ENCODE measurements at places on chromosomes 1 and 21. TPM values are rescaled to one million over a fixed set of nuclear protein-coding genes. Genes with fewer than 3 reads are reported as not detected.

DNA sequence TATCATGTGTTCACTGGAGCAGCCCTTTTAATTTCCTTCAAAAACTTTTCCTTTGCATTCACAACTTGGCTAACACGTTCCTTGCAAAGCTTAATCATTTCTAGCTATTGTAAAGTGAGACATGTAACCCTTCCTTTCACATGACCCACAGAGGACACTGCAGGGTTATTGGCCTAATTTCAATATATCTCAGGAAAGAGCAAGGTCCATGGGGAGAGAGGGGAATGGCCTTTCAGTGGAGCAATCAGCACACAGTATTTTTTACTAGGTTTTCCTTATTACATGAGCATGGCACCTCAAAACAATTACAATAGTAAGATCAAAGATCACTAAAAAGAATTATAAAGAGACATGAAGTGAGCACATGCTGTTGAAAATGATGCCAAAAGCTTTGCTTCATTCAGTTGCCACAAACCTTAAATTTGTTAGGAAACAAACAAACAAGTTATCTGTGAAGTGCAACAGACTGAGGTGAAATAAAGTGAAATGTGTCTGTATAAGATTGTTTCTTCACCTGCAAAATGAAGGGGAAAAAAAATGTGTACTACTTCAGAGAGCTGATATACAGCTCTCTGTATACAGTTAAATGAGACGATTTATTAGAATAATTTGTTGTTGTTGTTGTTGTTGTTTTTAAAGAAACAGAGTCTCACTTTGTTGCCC, 61.5 kb downstream of the EIF4G3 start:
- peaks cover 3% of the 10 kb centered on the region for H3K36me3 ChIP-seq
- peaks cover 1% of the 10 kb centered on the region for H3K4me1 ChIP-seq
- no peak for DNase-seq
- no peaks in the 10 kb centered on the region for H3K27me3 ChIP-seq
- no peak overlapping the region for H3K27ac ChIP-seq
- no peak overlapping the region for H3K4me3 ChIP-seq

DNA sequence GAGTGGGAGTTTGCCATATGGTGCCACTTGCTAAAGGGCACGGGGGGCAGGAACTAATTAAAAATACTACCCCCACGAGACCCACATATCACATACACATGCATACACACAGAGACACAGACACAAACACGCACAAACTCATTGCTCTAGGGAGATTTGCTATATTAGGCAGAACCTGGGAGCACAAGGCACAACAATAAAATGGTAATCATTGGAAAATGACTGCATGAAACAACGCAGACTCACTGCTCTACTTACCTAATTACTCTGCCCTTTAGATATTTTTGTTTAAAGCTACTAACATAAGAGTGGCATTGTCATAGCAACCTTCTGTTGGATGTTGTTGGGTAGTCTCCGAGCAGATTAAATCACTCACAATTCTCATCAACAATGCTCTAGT, 20.3 kb upstream of the RGS4 start:
- no peaks in the 10 kb centered on the region for H3K36me3 ChIP-seq
- peaks cover 3% of the 10 kb centered on the region for H3K27me3 ChIP-seq
- DNase-seq, result no peak
- H3K4me3 ChIP-seq, result no peak overlapping the region

- no peak overlapping the region for H3K4me3 ChIP-seq
- no peak overlapping the region for H3K27ac ChIP-seq
- peaks cover 4% of the 10 kb centered on the region for H3K4me1 ChIP-seq
These were observed 62.5 kb downstream of the UBIAD1 start for GRCh38 chr1:11335417-11336056.

GRCh38 chr1:201113451-201114244, 1.4 kb upstream of the CACNA1S start:
- DNase-seq, result no peak
- H3K27ac ChIP-seq, result peak overlapping the region; percentile 58
- H3K4me3 ChIP-seq, result peak overlapping the region; percentile 89
- peaks cover 21% of the 10 kb centered on the region for H3K27me3 ChIP-seq
- peaks cover 2% of the 10 kb centered on the region for H3K4me1 ChIP-seq
- H3K36me3 ChIP-seq, result no peaks in the 10 kb centered on the region

DNA sequence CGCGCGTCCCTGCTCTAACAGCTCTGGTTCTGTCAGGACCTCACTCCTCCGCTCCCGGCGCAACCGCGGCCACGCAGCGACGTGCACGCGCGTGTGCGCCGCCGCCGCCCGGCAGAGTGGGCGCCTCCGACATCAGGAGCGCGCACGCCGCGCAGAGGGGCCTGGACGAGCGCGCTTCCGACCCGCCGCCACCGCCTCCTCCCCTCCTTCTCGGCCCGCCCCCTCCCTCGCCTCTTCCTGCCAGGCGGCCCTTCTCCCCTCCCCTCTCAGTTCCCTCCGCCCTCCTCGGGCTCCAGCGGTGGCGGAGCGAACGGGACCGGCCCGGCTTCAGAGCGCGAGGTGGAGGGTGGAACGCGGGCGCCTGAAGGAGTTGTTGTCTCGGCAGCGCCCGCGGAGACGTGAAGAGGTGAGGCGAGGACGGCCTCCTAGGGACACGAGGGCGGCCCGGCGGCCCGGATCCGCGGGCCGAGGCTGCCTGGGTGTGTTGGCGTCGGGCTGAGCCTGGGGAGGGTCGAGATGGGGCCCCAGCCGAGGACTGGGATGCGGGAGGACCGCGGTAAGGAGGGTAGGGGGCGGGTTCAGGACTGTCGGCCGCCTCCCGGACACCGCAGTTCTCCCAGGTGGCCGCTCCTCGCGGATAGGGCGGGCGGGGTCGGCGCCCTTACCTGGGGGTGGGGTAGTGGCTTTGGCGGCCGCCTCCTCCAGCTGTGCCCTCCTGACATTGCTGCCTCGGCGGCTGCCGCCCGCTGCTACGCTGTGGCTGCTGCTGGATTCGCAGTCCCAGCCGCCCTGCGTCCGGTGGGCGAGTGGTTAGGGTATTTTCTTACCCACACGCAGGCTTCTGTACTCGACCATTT, at the start of gene RABGAP1L:
TSS of gene RABGAP1L (plus strand) at position 269 of the 857 bp plus-strand sequence.
- H3K27me3 ChIP-seq, result no peaks in the 10 kb centered on the region
- peaks cover 8% of the 10 kb centered on the region for H3K36me3 ChIP-seq
- peaks cover 36% of the 10 kb centered on the region for H3K4me1 ChIP-seq
- DNase-seq, result peak; percentile 93

- DNase-seq, result no peak
- peaks cover 11% of the 10 kb centered on the region for H3K27me3 ChIP-seq
- H3K4me3 ChIP-seq, result no peak overlapping the region
- peaks cover 7% of the 10 kb centered on the region for H3K4me1 ChIP-seq
- H3K27ac ChIP-seq, result no peak overlapping the region
These were observed 18.3 kb upstream of the CHI3L1 start for GRCh38 chr1:203204756-203205155.

DNA sequence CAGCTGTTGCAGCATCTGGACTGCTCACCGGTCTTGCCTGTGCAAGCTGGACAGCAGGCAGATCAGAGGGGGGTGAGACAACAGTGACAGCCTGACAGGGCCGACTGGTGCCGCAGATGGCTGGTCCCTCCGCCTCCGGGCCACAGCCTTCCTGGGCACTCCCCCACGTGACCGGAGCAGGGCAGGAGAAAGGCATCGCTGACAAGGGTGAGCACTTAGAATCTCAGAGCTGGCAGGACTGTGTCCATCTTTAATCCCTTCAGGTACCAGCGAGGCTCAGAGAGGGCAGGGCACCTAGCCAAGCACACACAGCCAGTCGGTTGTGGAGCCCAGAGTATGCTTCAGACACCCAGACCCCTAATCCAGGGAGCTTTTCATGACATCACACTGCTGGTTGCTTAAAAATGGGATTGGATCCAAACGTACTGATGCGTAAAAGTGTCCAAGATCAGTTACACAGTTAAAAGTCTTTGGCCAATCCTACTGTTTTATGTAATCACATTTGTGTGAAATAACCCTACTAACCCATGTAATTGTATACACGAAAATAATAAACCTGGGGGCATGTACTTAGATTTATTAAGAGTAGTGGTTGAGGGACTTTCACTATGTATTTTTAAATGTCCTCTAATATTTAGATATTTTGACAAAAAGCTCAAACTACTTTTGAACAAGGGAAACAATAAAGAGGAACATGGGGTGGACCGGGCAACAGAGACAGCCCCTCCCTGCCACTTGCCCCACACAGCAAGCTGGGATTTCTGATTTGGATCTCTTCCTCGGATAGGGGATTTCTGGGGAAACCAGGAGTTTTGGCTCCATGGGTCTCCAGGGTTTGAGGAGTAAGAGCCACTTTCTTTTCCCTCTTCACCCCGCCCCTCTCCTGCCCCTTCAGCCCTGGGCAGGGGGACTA, 758 bp upstream of the CNTN2 start:
- no peak for DNase-seq
- no peaks in the 10 kb centered on the region for H3K36me3 ChIP-seq
- H3K27me3 ChIP-seq, result peaks cover 68% of the 10 kb centered on the region
- H3K4me1 ChIP-seq, result no peaks in the 10 kb centered on the region

DNA sequence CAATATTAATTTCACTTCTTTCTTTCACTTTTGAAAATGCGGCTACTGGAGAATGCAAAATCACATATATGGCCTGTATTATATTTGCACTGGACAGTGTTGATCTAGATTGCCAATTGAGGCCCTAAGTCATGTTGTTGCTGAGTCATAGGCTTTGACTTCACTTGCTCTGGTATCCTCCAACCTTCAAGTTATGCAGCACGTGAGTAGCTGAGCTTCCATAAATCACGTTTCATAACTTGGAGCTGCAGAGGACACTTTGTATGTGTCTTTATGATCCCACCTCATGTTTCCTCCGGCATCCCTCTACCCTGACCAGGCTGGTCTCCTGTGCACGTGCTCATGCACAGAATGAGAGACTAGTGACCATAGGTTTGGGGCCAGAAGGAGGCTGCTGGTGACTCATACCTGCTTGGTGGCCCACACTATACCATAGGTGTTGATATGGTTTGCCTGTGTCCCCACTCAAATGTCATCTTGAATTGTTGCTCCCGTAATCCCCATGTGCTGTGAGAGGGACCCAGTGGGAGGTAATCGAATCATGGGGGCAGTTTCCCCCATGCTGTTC, 103.0 kb upstream of the TSPAN2 start:
- H3K4me3 ChIP-seq, result no peak overlapping the region
- no peak overlapping the region for H3K27ac ChIP-seq
- no peaks in the 10 kb centered on the region for H3K4me1 ChIP-seq
- no peak for DNase-seq
- no peaks in the 10 kb centered on the region for H3K36me3 ChIP-seq

GRCh38 chr1:243930822-243931671, 81.0 kb upstream of the AKT3 start:
- H3K36me3 ChIP-seq, result peaks cover 1% of the 10 kb centered on the region
- no peak overlapping the region for H3K27ac ChIP-seq
- H3K4me1 ChIP-seq, result no peaks in the 10 kb centered on the region
- no peak overlapping the region for H3K4me3 ChIP-seq
- no peak for DNase-seq

- no peaks in the 10 kb centered on the region for H3K27me3 ChIP-seq
- H3K27ac ChIP-seq, result no peak overlapping the region
- H3K4me3 ChIP-seq, result no peak overlapping the region
- DNase-seq, result no peak
- no peaks in the 10 kb centered on the region for H3K36me3 ChIP-seq
These were observed 24.9 kb upstream of the CYYR1 start for GRCh38 chr21:26597981-26598380.

GRCh38 chr1:76136894-76137293, 62.3 kb downstream of the ST6GALNAC3 start:
- H3K4me3 ChIP-seq, result no peak overlapping the region
- H3K27ac ChIP-seq, result no peak overlapping the region
- H3K36me3 ChIP-seq, result no peaks in the 10 kb centered on the region
- peaks cover 1% of the 10 kb centered on the region for H3K4me1 ChIP-seq

DNA sequence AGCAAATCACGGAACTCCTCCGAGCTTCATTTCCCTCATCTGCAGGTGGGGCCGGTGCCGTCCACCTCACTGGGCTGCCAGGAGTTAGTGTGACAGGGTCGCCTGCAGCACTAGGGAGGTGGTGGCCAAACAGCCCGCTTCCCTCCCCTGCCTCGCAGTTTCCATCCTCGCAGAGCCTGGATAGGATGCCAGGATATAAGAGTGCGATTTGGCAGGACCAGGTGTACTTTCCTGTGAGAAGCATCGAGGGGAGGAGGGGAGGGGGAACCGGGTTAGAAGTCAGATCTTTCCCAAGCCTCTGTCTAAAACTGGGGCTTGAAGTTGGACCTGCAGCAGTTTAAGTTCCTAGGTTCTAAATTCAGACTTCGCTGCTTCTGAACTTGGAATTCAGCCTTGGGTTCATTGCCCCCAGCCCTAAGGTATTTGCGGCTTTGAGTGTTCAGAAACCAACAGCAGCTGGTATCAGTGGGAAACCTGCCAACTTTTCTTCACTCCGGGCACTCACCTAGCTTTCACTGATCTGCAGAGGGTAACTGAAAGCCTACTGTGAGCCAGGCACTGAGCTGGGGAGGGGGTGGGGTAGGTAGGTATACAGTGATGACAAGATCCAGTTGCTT, 1.7 kb upstream of the JUN start:
- H3K4me3 ChIP-seq, result peak overlapping the region; percentile 93
- peaks cover 18% of the 10 kb centered on the region for H3K4me1 ChIP-seq
- peaks cover 33% of the 10 kb centered on the region for H3K36me3 ChIP-seq
- H3K27me3 ChIP-seq, result no peaks in the 10 kb centered on the region
- H3K27ac ChIP-seq, result peak overlapping the region; percentile 99

GRCh38 chr1:66752000-66752592, at the start of gene DYNLT5:
Gene DYNLT5, plus strand, starts transcription at chr1:66752459. Its CDS starts 2,200 bp downstream, at chr1:66754659.
- H3K36me3 ChIP-seq, result peaks cover 3% of the 10 kb centered on the region
- H3K4me1 ChIP-seq, result peaks cover 18% of the 10 kb centered on the region
- peak within 1 kb of the TSS; percentile 64 for H3K4me3 ChIP-seq
- DNase-seq, result peak; percentile 39
- H3K27me3 ChIP-seq, result peaks cover 72% of the 10 kb centered on the region

GRCh38 chr21:42864286-42864685, 15.1 kb downstream of the WDR4 start:
- peaks cover 5% of the 10 kb centered on the region for H3K4me1 ChIP-seq
- no peak overlapping the region for H3K4me3 ChIP-seq
- no peaks in the 10 kb centered on the region for H3K27me3 ChIP-seq
- no peak for DNase-seq
- no peak overlapping the region for H3K27ac ChIP-seq
- peaks cover 12% of the 10 kb centered on the region for H3K36me3 ChIP-seq

DNA sequence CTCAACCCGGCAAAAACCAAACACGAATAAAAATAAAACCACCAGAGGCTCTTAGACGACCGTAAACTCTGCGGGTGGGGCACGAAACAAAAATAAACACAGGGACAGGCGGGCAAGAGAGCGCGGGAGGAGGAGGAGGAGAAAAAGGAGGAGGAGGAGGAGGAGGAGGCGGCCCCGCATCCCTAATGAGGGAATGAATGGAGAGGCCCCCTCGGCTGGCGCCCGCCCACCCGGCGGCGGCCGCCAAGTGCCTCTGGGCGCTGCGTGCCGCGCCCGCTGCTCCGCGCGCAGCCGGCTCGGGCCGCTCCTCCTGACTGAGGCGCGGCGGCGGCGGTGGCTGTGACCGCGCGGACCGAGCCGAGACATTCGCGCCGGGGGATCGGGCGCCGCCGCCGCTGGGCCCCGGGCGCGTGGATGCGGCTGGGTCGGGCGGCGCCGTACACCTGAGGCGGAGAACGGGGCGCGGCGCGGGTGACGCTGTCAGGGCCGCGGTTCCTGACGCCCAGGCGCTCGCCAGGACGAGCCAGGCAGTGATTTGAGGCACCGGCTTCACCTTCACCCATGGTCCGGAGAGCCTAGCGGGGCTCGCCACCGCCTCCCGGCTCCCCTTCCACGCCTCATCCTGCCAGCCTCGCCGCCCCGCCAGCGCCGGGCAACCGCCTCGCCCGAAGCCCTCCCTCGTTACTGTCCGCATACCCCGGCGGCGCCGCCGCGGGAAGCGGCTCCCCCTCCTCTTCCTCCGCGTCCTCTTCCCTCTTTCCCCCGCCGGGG, at the start of gene MARK1:
TSS of gene MARK1 (plus strand) at position 229 of the 771 bp plus-strand sequence. CDS start 687 bp downstream, outside the sequence.
- no peaks in the 10 kb centered on the region for H3K36me3 ChIP-seq
- peaks cover 11% of the 10 kb centered on the region for H3K4me1 ChIP-seq
- peaks cover 45% of the 10 kb centered on the region for H3K27me3 ChIP-seq
- H3K27ac ChIP-seq, result no peak within 1 kb of the TSS
- peak; percentile 45 for DNase-seq

OR2M4 gene
- not detected for total RNA-seq

NDUFV3 gene
- 27.1 TPM for total RNA-seq

SPRR2E gene
- total RNA-seq, result not detected
